ENCODE measurements at places on chromosomes 12 and 14. TPM values are rescaled to one million over a fixed set of nuclear protein-coding genes. Genes with fewer than 3 reads are reported as not detected.

DNA sequence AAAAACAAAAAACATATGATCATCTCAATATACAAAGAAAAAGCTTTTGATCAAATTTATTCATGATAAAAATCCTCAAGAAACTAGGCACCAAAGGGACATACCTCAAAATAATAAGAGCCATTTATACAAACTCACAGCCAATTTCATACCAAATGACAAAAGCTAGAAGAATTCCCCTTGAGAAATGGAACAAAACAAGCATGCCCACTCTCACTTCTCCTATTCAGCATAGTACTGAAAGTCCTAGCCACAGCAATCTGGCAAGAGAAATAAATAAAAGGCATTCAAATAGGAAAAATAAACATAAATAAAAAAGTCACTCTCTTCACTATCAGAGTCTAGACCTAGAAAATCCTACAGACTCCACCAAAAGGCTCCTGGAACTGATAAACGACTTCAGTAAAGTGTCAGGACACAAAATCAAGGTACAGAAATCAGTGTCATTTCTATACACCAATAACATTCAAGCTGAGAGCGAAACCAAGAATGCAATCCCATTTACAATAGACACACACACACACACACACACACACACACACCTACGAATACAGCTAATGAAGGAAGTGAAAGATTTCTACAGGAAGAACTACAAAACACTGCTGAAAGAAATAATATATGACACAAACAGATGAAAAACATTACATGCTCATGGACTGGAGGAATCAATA, 1486.2 kb upstream of the SEL1L start:
- DNase-seq, result no peak

Gene GPR84
- total RNA-seq, result 1.0 TPM

Gene CATSPERB
- total RNA-seq, result 4.5 TPM

GRCh38 chr12:109359131-109359690, 11.5 kb downstream of the MYO1H start:
- no peak for DNase-seq

- no peak for DNase-seq
Measured at GRCh38 chr12:125061229-125061628, 4.0 kb upstream of the AACS start.

DNA sequence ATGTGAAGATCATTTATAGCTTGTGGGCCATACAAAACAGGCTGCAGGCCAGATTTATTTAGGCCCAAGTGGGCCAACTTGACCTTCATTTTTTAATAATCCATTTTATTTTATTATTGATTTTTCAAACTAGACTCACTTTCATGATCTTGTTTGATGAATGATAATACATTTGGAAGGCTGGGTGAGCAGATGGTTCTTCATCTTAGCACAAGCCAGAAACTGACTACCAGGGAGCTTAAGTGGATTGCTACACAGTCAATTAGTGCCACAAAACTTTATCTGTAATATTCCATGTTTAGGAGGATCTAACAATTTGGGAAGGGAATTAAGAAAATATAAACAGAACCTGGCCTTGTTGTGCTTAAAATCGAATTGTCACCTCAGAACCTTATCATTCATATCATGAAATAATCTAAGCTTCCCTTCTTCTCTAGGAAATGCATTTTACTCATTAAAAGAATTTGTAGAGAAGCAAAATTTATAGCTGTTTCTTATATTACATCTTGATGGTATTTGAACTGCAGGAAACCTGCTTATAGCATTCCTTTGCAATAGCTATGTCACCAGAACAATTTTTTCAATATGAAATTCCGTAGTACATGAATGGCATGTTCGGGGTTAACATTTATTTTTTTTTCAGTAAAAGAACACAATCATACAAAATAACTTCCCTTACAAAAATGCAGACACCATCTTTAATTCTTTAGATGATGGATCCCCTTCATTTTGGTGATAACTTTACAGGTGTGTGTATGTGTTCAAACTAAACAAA, 62.0 kb upstream of the CSRP2 start:
- DNase-seq, result no peak

Gene R3HDM2
- 47.3 TPM for total RNA-seq

Gene RASSF9
- total RNA-seq, result 1.3 TPM

DNA sequence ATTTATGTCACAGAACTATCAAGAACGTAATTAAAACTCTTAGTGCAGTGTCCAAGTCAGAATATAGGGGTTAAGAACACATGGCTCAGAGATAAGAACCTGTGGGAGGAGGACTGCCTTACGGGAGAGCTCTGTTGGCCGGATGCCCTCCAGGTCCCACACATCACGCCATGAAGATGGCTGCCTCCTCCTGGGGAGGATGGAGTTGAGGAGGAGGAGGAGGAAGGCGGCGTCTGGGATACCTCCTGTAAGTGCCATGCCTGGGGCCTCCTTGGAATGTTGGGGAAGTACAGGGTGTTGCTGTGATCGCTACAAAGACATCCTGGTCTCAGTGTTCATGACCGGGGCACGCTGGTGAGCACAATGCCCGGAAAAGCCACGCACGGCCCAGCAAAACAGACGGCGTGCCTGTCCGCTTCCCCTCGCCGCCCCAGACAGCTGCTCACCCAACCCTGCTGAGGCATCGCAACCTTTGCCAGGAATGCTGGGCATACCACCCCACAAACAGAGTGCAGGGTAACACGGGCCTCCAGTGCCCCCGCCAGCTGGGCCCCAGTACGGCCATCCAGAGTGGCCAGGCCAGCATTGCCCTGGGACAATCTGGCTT, 28.7 kb upstream of the CD9 start:
- DNase-seq, result no peak

GRCh38 chr14:24398653-24399446, at the start of gene NYNRIN:
Gene NYNRIN, plus strand, starts transcription at chr14:24399003. Its CDS starts 244 bp downstream, at chr14:24399247.
- no peak for DNase-seq

GRCh38 chr12:113128802-113129663, 6.5 kb downstream of the RASAL1 start:
- no peak for DNase-seq

DNA sequence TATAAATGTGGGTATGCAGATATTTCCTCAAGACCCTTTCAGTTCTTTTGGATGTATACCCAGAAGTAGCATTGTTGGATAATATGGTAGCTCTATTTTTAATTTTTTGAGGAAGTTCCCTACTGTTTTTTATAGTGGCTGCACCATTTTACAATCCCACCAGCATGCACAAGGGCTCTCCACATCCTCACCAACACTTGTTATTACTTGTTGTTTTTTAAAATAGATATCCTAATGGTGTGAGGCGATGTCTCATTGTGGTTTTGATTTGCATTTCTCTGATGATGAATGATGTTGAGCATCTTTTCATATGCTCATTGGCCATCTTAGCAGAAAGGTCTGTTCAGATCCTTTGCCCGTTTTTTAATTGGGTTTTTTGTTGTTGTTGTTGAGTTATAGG, 47.1 kb downstream of the DIP2B start:
- no peak for DNase-seq

DNA sequence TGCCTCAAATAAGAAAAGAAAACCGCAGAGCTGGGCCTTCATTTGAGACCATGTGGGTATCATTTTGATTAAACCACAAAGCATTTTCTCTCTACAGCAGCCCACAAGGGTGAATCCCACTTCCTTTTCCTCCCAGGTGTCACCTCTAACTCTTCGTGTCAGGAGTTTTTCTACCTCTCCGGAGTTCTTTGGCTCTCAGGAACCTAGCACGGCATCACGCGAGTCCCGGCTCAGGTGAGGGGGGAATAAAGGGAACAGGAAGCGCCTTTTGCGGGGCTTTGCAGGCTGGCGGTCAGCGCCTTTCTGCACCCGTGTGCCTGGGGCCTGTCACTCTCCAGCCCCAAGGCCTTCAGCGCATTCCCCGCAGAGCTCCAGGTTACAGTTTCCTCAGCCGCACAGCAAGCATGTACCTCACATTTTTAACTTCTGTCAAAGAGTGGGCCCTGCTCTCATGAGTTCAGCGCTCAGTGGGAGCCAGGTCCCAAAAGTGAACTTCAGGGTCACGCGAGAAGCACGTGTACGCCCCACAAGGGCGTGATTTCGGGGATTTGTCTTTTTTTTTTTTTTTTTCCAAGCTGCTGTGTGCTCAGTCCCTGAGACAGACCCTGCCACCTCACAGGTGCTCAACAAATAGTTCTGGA, 740 bp upstream of the PRPF40B start:
- no peak for DNase-seq

Gene NFATC4
- total RNA-seq, result 53.3 TPM

- DNase-seq, result no peak
Measured at GRCh38 chr12:89862511-89863445, 154.1 kb upstream of the ATP2B1 start.

- no peak for DNase-seq
Measured at GRCh38 chr14:77065851-77066577, 32.0 kb upstream of the CIPC start.

DNA sequence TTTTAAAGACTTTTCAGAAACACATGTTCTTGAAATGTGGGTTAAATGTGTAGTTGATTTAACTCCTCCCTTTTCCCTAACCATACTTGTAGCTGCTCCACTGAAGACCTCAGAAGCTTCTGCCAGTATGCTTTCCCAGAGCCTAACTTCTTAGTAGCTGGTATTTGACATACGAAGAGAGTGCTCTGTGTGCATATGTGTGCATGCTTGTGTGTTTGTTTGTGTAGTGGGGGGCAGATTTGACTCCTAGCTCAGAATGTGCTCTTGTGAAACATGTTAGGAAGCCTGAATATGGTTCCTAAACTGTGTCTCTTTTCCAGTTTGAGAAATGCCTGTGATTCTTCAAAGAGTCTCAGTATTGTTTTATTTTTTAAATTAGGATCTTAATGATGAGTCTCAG, 420.4 kb downstream of the PCNX1 start:
- no peak for DNase-seq

DNA sequence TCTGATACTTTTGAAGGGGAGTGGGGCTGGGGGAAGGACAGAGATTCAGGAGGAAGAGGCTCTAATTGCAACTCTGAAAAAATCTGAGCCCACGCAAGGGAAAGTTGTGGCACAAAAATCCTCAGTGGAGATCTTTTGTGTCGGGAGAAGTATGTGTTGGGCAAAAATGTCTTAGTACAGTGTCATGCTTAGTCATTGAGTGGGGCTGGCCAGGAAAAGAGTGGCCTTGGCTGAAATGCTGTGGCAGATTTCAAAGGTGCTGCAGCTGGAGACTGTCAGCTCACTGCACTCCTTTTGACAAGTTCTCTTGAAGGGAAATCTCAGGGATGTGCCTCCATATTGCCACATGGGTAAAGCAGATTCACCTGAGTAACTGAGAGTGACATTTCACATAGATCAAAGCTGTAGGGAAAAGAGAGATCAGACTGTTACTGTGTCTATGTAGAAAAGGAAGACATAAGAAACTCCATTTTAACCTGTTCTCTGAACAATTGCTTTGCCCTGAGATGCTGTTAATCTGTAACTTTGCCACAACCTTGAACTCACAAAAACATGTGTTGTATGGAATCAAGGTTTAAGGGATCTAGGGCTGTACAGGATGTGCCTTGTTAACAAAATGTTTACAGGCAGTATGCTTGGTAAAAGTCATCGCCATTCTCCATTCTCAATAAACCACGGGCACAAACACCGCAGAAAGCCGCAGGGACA, 36.0 kb upstream of the GLIPR1 start:
- no peak for DNase-seq

DNA sequence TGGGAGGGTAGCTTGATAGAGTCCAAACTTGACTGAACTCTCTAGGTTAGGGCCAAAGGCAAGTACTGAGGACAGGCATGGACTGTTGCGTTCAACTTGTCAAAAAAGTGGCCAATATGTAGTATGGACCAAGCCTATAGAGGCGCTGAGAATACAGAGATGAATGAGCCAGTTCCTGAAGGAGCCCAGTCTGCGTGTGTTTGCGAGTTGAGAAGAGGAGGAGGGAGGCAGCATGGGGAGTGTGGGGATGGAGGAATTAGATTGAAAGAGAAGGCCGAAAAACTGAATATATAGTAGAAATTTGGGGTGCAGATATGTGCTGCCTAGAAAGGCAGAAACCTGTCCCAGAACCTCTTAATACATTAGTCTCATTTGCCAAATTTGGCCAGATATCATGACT, 412.4 kb downstream of the PCNX1 start:
- DNase-seq, result no peak

Gene GRIN2B
- 0.16 TPM for total RNA-seq

GRCh38 chr12:112988224-112988623, 9.9 kb downstream of the OAS2 start:
- DNase-seq, result no peak

Gene FAM181A
- not detected for total RNA-seq

Gene AMN
- total RNA-seq, result 0.95 TPM

Gene EML5
- total RNA-seq, result 0.36 TPM

Gene SYT1
- total RNA-seq, result 1.1 TPM

Gene PAH
- 0.74 TPM for total RNA-seq

DNA sequence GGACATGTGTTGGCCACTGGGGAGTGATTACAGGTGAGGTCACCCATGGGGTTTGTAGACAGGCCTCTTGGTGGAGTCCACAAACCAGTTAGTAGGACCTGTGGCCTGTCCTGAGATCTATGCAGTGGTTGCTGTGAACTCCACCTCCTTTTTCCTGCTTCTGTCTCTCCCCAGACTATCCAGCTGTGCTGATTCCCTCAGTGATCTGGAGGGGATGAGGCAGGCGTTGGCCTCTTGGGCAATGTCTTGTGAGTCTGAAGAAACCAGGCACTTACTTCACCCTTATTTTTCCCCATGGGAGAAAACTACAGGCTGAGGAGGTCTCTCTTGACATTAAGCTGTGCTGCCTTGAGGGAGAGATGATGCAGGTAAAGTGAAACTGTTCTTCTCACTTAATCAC, 257.2 kb upstream of the PRICKLE1 start:
- DNase-seq, result no peak

GRCh38 chr12:68114606-68115005, 44.9 kb downstream of the IFNG start:
- no peak for DNase-seq

Gene DAO
- not detected for total RNA-seq

Gene PRB2
- not detected for total RNA-seq

Gene ETFBKMT
- total RNA-seq, result 3.2 TPM

DNA sequence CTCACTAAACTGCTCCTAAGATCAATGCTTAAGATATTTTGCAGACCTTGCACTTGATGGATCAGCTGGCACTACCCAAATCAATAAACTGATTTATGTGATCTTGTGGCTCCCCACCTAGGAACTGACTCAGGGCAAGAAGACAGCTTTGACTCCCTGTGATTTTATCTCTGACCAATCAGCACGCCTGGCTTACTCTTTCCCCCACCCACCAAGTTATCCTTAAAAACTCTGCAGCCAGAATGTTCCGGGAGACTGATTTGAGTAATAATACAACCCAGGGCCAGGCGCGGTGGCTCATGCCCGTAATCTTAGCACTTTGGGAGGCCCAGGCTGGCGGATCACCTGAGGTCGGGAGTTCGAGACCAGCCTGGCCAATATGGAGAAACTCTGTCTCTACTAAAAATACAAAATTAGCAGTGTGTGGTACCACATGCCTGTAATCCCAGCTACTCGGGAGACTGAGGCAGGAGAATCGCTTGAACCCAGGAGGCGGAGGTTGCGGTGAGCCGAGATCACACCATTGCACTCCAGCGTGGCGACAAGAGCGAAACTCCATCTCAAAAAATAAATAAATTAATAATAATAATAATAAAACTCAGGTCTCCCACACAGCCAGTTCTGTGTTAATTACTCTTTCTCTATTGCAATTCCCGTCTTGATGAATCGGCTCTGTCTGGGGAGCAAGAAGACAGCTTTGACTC, 12.0 kb downstream of the MORN3 start:
- DNase-seq, result no peak

- DNase-seq, result no peak
Measured at GRCh38 chr14:74468513-74468912, 24.6 kb downstream of the NPC2 start.
